ENCODE measurements at places on chromosomes 4 and X.

DNA sequence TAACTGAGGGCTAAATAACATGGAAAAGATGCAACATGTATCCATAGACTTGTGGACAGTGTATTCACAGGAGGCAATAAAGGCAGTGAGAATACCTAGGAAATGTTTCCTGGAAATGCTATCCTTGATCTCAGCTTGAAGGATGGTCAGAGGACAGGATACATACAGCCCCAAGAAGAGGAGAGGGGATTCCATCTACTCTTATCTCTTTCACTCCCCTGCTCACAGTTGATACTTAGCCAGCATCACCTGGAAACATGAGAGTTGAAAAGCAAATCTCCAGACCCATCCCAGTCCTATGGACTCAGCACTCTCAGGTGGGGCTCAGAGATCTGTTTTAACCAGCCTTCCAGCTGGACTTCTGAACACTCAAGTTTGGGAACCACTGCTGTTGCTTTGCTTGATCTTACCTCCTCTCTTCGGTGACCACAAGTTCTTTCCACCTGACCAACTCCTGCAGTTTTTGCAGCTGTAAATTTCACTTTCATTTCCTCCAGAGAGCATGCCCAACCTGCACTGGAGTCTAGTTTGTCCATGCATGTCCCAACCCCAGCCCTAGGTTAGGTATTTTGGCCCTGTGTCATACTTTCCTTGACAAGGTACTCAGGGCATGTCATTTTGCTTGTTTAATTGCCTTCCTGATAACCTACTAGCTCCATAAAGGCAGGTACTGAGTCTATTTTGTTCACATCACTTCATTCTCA, 10.4 kb downstream of the RELL1 start:
- DNase-seq: no peak

DNA sequence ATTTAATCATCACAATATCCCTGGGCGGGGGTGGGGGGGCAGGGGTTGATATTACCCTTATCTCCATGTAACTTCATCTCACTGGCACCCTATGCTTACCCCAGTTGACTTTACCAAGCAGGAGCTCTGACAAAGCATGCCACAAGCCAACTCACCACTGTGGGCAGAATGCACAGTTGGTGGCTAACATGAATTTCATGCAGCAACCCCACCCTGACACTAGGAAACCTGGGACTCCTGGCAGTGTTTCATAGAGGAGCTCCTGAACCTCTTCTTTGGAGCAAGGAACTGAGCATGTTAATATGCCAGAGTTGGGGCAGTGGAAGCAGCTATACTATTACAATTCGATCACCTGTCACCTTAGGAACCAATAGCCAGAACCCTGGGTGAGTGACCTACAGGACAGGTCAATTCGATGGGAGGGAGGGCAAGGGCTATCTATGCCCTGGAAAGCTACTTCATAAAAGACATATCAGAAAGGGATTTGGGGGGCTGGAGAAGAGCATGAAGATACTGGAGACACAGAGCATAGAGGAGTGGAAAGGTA, 97.2 kb upstream of the ACSL4 start:
- no peak for DNase-seq

- no peak for DNase-seq
These were observed 47.2 kb upstream of the RBPJ start for GRCh38 chr4:26273616-26273980.

- DNase-seq: no peak
These were observed 47.4 kb downstream of the NOP14 start for GRCh38 chr4:2915789-2916188.

- no peak for DNase-seq
These were observed 49.6 kb downstream of the ABLIM2 start for GRCh38 chr4:8108991-8109390.

- peak; percentile 78 for DNase-seq
These were observed at the start of gene DCTD for GRCh38 chr4:182917182-182918043. TSS of gene DCTD (minus strand) at chr4:182917386. CDS start at chr4:182915568, 1,818 bp downstream.

DNA sequence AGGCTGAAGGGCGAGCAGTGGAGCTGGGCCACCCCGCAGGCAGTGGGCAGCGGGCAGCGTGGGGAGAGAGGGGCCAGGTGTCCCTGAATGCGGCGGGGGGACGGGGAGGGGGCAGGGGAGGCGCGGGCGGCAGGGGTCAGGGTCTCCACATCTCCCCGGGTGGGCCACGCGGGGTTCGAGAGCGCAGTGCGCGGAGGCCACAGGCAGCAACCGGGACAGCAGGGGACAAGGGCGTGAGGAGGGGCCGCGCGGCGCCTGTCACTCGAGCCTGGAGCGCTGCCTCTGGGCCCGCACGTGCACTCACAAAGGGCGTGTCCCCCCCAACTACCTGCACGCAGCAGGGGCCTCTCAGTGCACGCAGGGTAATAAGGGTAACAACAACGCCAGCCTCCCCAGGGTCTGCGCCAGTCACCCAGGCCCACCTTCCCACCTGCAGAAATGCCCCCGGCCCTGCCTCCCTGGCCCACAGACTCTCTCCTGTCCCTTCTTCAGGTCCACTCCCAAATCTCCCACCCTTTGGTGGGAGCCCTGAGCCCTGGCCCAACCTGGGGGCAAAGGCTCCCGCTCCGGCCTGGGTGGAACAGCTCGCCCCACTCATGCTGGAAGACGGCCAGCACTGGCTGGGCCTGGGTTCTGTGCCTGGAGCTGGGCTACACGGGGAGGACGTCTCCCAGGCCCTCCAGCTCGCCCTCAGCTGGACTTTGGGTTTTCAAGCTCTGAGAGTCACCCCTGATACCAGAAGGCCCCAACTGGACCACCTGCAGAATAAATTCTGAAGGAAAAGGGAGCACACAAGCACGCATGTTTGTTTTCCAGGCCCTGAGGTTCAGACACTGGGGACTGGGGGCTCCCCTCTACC, 53.2 kb downstream of the ZFYVE28 start:
- DNase-seq: no peak

DNA sequence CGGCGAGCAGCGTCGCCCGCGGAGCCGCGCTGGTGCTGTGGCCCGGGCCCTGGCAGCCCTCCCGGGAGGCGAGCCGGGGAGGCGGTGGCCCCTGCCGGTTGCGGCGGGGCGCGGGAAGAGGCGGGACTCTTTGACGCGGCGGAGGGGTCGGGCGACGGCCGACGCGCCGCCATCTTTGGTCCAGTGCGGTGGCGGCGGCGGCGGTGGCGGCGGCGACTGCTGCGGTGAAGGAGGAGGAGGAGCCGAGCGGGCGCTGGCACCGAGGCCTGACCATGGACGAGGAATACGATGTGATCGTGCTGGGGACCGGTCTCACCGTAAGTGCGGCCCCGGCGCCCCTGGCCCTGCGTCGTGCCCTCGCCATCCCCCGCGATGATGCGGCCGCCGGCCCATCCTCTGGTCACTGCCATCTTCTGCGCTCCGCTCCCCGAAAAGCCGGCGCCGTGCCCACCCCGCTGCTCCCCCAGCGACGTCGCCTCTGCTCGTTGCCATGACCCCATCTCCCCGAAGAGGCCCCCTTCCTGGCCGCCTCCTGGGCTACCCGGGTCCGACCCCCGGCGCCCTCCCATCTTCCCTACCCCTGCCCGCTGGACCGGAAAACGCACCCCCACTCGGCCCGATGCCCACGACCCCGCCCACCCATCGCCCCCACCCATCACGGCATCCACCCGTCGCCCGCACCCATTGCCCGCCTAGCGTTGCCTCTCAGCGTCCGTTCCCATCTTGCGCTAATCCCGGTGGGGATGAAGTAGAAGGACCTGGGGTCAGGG, at the start of gene GDI1:
GDI1 (plus strand) TSS at position 172 of the 770 bp plus-strand sequence; CDS start at position 273, 101 bp downstream.
- peak; percentile 66 for DNase-seq

- peak; percentile 1 for DNase-seq
These were observed 60.2 kb upstream of the PGAM4 start for GRCh38 chrX:78029663-78030062.

- no peak for DNase-seq
These were observed 88.0 kb downstream of the ARSF start for GRCh38 chrX:3129256-3129655.

DNA sequence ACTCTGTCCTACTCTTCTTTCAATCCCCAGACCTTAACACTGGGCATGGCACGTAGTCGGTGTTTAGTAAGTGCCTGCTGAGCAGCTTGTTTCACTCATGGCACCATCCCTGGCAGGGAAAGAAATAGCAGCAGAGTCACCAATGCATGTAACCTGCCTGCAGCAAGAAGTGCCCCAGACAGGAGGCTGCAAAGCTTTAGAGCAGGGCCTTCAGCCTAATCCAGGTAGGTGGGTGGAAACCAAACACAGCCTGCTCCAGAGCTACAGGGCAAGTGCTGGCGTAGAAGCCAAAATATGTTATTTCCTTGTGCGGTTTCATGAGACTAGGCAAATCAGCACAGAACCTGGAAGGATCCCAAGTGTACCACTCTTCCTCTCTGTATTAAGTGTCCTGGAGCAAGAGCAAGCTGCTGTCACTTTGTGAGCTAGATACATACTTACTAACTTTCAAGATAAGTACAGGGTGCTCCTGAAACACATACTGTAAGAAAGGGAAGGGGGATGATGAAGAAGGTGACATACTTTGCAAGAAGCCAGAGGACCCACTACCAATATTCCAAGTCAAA, 5.5 kb downstream of the PROM1 start:
- no peak for DNase-seq

- peak; percentile 13 for DNase-seq
These were observed 128.0 kb downstream of the ARHGEF9 start for GRCh38 chrX:63656871-63657580.

DNA sequence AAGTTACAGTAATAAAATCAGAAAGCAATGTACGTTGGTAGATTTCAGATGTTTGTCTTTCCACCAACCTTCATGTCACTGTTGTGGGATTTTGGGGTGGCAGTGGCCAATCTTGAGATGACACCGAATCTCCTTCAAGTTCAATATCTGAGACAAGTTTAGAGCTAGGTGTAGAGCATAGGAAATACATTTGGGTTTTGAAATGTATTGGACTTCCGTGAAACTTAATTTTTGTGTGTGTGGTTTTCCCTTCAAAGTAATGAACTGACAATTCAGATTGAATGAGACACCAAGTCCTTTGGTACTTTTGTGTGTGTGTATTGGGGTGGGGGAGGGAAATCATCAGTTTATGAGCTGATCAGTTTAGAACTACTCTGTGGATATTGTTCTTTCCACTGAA, 1.8 kb downstream of the WDR44 start:
- no peak for DNase-seq

DNA sequence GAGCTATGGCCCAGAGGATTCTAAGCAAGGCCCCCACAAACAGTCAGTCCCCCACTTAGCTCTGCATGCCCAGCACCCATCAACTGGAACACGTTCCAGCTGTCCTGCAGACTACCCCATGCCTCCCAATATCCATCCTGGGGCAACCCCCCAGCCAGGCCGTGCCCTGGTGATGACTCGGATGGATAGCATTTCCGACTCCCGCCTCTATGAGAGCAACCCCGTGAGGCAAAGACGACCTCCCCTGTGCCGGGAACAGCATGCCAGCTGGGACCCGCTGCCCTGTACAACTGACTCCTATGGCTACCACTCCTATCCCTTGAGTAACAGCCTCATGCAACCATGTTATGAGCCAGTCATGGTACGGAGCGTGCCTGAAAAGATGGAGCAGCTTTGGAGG, 32.0 kb downstream of the LAS1L start:
- no peak for DNase-seq

GRCh38 chr4:110347805-110348204, 128.2 kb upstream of the ENPEP start:
- DNase-seq: peak; percentile 65

DNA sequence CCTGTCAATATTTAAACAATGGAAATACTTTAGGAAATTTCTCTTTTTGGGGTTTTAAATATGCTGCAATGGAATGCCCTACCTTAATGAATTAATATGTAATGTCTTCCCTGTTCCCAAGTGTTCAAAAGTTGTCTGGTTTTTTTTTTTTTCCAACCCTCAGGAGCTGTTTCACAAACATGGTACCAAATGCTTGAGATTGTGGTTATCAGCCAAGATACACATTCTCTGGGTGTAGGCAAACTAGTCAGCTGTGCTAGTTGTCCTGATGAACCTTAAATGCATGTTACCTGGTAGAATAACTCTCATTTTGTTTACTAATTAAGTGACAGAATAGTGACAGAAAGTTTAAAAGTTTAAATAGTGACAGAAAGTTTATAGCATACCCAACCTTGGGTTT, 50.7 kb downstream of the FHL1 start:
- DNase-seq: no peak

GRCh38 chr4:109319684-109320083, 17.2 kb upstream of the COL25A1 start:
- DNase-seq: no peak

Measured in fibroblast of gingiva (primary cell).